Gastroesophageal sphincter (tissue), 4 donors: ENCODE measurements at places on chromosomes 3 and 15. TPM values are rescaled to one million over a fixed set of nuclear protein-coding genes. Genes with fewer than 3 reads are reported as not detected.
A peak's percentile ranks its signal among the peaks of the same experiment; 100 is the strongest.

GRCh38 chr3:112857526-112857925 lies 10.9 kb upstream of the CD200R1L start:
- no peak for ATAC-seq

DNA sequence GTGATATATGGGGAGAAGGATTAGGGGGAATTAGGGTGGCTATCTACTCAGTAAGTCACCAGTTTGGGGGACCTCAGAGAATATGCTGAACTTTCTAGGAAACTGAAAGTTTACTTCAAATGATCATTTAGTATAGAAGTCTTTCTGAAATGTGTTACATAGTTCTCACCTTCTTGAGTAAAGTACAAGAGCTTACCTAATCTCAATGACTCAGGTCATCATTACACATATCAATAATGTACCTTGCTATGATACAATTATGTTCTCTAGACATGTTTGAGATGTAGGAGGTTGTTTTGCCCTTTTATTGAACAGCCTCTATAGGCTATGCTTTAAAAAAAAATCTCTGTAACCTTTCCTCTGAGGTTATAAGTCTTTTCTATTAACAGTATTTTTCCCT lies 50.7 kb downstream of the TMEM41A start:
- ATAC-seq: no peak

DNA sequence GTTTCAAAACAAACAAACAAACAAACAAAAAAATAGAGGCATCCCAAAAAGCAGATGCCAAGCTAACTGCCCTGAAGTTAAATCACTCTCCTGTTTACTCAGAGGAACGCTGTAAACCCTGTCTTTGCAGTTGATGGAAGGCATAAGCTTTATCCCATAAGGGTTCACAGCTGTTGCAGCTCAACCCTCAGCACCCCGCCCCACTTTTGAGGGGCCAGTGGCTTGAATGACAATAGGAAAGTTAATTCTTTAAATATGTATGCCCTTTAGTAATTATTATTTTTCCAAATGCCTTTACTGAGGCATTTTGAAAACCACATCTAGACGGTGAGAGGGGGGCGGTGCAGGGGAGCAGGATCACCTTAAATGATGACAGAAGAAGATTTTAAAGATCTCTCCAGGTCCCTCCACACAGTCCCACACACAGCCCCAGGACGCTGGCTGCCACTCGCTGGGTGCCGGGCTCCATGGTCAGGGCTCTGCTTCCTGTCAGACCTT lies 272.1 kb downstream of the FAM43A start:
- no peak for ATAC-seq

- no peak for ATAC-seq
Measured at GRCh38 chr3:196889844-196890708, 22.4 kb downstream of the SENP5 start.

- ATAC-seq: no peak
Measured at GRCh38 chr3:161187046-161187445, 34.1 kb upstream of the NMD3 start.

GRCh38 chr3:64438812-64439211 lies 213.5 kb upstream of the PRICKLE2 start:
- no peak for ATAC-seq

DNA sequence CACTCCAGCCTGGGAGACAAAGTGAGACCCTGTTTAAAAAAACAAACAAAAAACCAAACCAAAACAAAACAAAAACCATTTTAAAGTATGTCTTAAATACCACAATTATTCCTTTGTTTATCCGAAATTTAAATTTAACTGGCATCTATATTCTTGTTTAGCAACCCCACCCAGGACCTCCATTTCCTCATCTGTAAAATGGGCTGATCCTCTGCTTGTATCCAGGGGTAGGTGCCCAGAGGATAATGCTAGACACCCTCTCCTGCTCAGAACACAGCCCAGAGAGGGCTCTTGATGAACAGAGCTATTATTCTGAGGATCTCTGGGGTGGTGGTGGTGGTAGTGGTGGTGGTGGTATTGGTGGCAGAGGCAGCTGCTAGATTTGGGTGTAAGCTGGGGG lies 9.8 kb downstream of the SH2D7 start:
- no peak for ATAC-seq

DNA sequence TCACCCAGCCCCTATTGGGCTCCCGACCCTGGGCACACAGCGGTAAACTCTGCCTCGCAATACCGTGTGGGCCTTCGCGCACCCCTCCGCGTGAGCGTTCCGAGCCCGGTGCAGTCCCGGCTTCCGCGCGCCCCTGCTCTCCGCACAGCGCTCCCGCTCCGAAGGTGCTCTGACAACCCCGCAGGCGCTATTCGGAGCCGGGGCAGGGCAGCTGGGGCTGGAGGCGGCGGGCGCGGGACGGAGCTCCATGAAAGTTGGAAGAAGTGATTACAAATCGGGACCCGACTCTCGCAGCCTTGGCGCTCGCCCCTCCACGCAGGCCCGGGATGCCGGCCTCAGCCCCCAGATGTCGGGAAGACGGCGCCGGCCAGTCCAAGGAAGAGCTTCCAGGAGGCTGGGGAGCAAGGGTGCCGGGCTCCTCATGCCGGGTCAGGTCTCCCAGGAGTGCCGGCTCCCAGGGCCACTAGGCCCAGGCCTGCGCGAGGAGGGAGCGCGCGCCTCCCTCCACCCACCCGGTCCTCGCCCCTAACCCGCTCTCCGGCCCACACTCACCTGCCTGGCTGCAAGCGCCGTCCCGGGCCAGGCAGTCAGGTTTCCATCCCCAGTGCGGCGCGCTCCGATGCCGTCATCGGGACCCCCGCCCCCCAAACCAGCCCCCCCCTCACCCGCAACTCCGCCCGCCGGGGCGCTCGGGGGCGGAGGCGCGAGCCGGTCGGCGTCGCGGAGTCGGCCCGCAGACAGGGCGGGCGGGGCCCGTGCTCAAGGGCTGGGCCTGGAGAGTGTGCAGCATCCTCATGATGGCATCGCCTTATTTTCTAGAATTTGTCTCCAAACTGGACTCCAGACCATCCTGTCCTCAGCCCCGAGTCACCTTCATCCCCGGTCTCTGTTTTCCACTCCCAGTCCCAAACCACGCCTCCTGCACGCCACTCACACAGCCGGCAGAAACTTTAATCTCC lies at the start of gene KIF7:
Gene KIF7 (minus strand): TSS at position 621 of the 959 bp plus-strand sequence. CDS start 2,537 bp downstream, outside the sequence.
- peak; percentile 84 for ATAC-seq

GRCh38 chr15:68427366-68427765 lies 4.6 kb downstream of the ITGA11 start:
- ATAC-seq: no peak

DNA sequence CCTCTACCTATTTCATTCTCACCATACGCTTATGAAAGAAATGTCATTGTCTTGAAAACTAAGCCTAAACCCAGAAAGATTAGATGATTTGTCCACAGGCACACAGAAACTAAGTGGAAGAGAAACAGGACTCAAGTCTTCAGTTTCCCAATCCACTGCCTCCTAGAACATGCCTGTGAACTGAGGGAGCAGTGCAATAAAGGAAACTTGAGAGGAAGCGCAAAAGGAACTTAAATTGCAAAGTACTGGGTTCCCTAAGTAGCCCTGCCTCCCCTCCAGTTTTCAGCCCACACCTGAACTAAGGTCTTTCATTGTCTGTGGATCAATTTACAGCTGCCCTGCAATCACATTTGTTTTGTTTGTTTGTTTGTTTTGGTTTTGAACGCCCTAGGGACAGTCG lies 56.7 kb upstream of the TSEN2 start:
- ATAC-seq: no peak

Gene CD96
- total RNA-seq: 1.1 TPM

Gene RYR3
- total RNA-seq: 3.5 TPM

Gene CFAP44
- total RNA-seq: 3.9 TPM

Gene GOLGA6B
- 0.40 TPM for total RNA-seq

Gene SCAANT1
- total RNA-seq: not detected

Gene SMAD6
- total RNA-seq: 11.2 TPM

Gene SLCO2A1
- total RNA-seq: 10.4 TPM
